Stimulated activated CD4-positive, alpha-beta T cell treated with anti-CD3 and anti-CD28 coated beads, Interleukin-4, amount 100 ng/mL, for 24 hours (primary cell): ENCODE measurements at places on chromosomes 2 and 18.

- DNase-seq: no peak
These were observed 1.8 kb downstream of the UPP2 start for GRCh38 chr2:158103411-158104012.

DNA sequence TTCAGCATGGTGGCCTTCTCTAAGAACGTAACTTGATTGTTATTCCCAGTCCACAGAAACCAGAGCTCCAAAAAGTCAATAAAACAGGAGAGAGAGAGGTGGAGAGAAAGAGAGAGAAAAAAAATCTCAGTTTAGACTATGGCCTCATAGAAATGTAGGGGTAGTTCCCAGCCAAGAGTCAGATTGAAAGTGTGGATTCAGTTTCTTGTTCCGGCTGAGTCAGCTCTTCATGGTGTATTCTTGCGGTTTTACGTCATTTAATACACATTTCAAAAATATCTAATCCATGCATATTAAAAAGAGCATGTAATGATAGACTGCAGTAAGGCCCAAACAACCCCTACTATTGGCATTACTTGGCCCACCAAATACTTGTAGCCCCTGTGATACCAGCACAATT, 303.9 kb downstream of the ETAA1 start:
- DNase-seq: no peak

GRCh38 chr2:62511636-62512035, 5.6 kb upstream of the TMEM17 start:
- no peak for DNase-seq

GRCh38 chr18:25737710-25738311, 352.6 kb downstream of the SS18 start:
- no peak for DNase-seq

DNA sequence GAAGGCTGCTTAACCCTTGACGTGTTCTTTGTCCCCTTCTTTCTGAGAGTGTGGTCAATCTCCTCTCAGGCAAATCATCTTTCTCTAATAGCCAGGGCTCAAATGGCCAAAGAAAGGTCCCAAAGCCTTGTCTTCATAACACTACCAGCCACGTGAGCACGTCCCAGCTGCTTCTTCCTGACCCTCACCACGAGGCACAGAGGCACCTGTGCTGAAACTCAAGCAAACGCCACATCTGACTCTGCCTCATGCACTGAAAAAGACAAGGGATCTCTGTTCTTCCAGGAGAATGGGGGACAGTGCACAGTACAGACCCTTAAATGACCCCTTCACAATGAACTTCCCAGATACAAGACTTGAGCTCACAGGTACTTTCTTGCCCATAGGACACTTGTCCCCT, 31.8 kb downstream of the BCL11A start:
- DNase-seq: no peak

- no peak for DNase-seq
These were observed 22.1 kb downstream of the ACADL start for GRCh38 chr2:210203147-210203546.
